ENCODE measurements at places on chromosomes 7 and 10.

DNA sequence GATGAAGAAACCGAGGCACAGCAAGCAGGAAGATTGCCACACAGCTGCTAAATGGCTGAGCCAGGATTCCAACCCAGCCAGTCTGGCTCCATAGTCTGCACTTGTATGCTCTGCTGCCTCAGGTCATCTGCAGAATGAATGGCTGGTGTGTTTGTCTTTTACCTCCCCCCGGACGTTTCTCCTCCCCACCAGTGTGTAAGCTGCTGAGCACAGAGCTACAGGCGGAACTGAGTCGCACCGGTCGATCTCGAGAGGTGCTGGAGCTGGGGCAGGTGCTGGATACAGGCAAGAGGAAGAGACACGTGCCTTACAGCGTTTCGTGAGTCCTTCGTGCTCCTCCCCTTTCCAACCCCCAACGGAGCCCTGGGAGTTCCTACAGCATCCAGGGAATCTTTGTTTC lies 2.6 kb downstream of the CNPY4 start:
- H3K4me3 ChIP-seq, result no peak overlapping the region
- H3K36me3 ChIP-seq, result no peaks in the 10 kb centered on the region
- DNase-seq, result no peak
- H3K27ac ChIP-seq, result no peak overlapping the region

GRCh38 chr7:116228241-116228640 lies 17.9 kb downstream of the TES start:
- no peak overlapping the region for H3K4me3 ChIP-seq
- peaks cover 78% of the 10 kb centered on the region for H3K4me1 ChIP-seq
- H3K27me3 ChIP-seq, result no peaks in the 10 kb centered on the region
- peak overlapping the region; percentile 73 for H3K27ac ChIP-seq
- peaks cover 12% of the 10 kb centered on the region for H3K36me3 ChIP-seq

- H3K27ac ChIP-seq, result peak overlapping the region; percentile 21
- H3K4me1 ChIP-seq, result peaks cover 5% of the 10 kb centered on the region
- no peaks in the 10 kb centered on the region for H3K36me3 ChIP-seq
- no peaks in the 10 kb centered on the region for H3K27me3 ChIP-seq
- no peak for DNase-seq
Measured at GRCh38 chr10:20970708-20971107, 73.6 kb upstream of the NEBL start.

DNA sequence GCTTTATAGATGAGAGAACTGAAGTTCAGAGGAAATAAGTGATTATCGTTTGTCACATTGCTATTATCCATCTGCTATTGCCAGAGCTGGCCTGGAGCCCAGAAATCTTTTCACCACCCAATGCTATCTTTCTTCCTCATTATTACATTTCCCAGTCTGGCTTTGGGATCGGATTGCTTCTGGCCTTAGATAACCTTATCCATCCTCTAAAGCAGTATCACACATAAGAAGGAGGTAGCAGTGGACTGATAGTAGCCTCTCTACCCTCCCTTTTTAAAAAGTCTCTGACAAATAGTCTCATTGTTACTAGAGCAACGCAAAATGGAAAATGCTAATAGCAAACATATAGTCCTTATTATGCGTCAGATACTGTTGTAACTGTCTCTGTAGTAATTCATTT lies 1.3 kb upstream of the CLDN12 start:
- H3K27ac ChIP-seq, result no peak overlapping the region
- peaks cover 9% of the 10 kb centered on the region for H3K4me1 ChIP-seq
- H3K36me3 ChIP-seq, result peaks cover 22% of the 10 kb centered on the region
- no peak for DNase-seq
- no peak overlapping the region for H3K4me3 ChIP-seq
- no peaks in the 10 kb centered on the region for H3K27me3 ChIP-seq

GRCh38 chr10:133287832-133288500 lies 11.3 kb upstream of the ADAM8 start:
- no peak overlapping the region for H3K27ac ChIP-seq
- peaks cover 77% of the 10 kb centered on the region for H3K36me3 ChIP-seq
- no peak overlapping the region for H3K4me3 ChIP-seq
- peaks cover 6% of the 10 kb centered on the region for H3K4me1 ChIP-seq

GRCh38 chr10:111077785-111078504 lies 1.1 kb downstream of the ADRA2A start:
- H3K4me3 ChIP-seq, result no peak overlapping the region
- H3K27ac ChIP-seq, result no peak overlapping the region
- no peaks in the 10 kb centered on the region for H3K36me3 ChIP-seq
- H3K4me1 ChIP-seq, result no peaks in the 10 kb centered on the region
